ENCODE measurements at places on chromosomes 1 and 21. TPM values are rescaled to one million over a fixed set of nuclear protein-coding genes. Genes with fewer than 3 reads are reported as not detected.

Gene PLCH2
- total RNA-seq: 0.13 TPM

Gene BARHL2
- total RNA-seq: not detected

Gene SPAG17
- not detected for total RNA-seq

Gene KCNE2
- total RNA-seq: not detected

Gene CELA2B
- total RNA-seq: not detected

Gene TIAM1
- total RNA-seq: under 0.01 TPM

Gene ILDR2
- not detected for total RNA-seq

Gene AKR7A2
- total RNA-seq: 42.5 TPM

Gene CYP4A11
- total RNA-seq: not detected

Gene NPR1
- 18.5 TPM for total RNA-seq

Gene FCRL1
- total RNA-seq: not detected

Gene PLPPR5
- total RNA-seq: not detected

Gene A3GALT2
- not detected for total RNA-seq

Gene COL9A2
- 0.60 TPM for total RNA-seq

Gene TACSTD2
- total RNA-seq: 15.8 TPM

Gene OR6K3
- not detected for total RNA-seq

Gene CR1L
- not detected for total RNA-seq

Gene ELAVL4
- total RNA-seq: not detected

Gene GBP4
- 3.1 TPM for total RNA-seq

Gene PCNX2
- 3.5 TPM for total RNA-seq

Gene TCP10L
- total RNA-seq: not detected

Gene TTC22
- total RNA-seq: not detected

Gene COL6A2
- 1.2 TPM for total RNA-seq

All from pulmonary artery endothelial cell (primary cell).